Stimulated activated naive B cell treated with anti-CD40 and anti-IgM and Interleukin-4, amounts not matched to agents 10 μg/mL and 1 μg/mL and 100 μg/mL, for 72 hours (primary cell): ENCODE measurements at places on chromosomes 7 and 10.

GRCh38 chr7:36202398-36202797 is 49.3 kb downstream of the EEPD1 start:
- DNase-seq = no peak

DNA sequence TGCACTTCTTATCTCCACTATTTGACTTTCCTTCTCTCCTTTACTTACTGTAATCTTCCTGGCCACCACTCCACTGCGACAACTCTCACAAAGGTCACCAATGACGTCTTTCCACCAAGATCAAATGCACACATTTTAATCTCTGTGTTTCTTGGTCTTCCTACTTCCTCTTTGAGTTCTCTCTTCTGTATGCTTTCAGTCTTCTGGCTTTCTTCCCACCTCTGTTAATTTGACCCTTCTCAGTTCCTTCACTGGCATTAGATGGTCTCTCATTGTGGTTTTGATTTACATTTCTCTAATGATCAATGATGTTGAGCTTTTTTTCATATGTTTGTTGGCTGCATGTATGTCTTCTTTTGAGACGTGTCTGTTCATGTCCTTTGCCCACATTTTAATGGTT is 31.9 kb downstream of the FAM107B start:
- peak; percentile 44 for DNase-seq

GRCh38 chr7:104903846-104904245 is 110.2 kb upstream of the KMT2E start:
- DNase-seq = no peak

GRCh38 chr7:40221836-40222235 is 87.0 kb downstream of the SUGCT start:
- DNase-seq = no peak

DNA sequence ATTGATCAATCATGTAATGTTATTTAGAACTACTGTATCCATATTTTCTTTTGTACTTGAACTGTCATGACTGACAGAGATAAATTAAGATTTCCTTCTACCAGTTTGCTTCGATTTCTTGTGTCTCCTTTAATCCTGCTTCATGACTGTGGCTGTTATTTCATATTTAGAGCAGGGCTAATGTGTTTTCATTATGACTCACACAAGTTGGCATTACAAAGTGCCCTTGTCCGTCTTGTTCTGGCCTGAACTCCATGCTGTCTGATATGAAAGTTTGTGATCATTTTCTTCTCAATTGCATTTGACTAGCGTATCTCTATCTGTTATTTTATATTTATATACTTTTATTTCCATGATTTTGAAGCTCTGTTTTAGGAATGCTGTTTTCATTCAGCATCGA is 344.1 kb upstream of the PRKCQ start:
- no peak for DNase-seq

GRCh38 chr7:17130281-17131059 is 168.0 kb upstream of the AHR start:
- no peak for DNase-seq

- no peak for DNase-seq
Observed at GRCh38 chr7:42380401-42380800, 143.4 kb upstream of the GLI3 start.

DNA sequence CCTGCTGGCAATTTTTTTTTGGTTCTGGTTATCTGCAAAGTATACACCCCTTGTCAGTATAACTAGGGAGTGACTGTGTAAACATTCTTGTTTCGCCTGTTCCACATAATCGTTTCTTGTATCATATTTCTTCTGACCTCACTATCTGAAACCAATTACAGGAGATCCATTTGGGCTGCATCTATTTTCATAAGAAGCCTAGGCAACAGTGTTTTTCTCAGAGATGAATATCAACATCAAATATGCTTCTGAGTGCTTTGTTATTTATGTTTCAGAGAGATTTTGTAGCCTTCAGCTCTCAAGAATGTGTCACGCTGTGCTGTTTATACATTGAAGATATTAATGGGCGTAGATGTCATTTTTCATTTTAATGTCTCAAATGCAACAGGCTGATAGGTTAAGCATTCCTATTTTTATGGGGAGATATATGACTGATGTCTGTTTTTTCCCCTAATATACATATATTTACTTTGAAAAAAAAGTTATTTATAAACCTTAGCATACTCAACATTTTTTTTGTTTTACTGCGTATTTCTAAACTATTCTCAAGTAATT is 115.5 kb downstream of the FOXP2 start:
- no peak for DNase-seq

- no peak for DNase-seq
Observed at GRCh38 chr7:138472292-138473079, 12.4 kb downstream of the TRIM24 start.

GRCh38 chr7:23449941-23450340 is 20.4 kb downstream of the IGF2BP3 start:
- no peak for DNase-seq

GRCh38 chr10:98917828-98918227 is 317.8 kb downstream of the HPSE2 start:
- no peak for DNase-seq

- no peak for DNase-seq
Observed at GRCh38 chr10:5953676-5954075, 23.7 kb downstream of the IL15RA start.

DNA sequence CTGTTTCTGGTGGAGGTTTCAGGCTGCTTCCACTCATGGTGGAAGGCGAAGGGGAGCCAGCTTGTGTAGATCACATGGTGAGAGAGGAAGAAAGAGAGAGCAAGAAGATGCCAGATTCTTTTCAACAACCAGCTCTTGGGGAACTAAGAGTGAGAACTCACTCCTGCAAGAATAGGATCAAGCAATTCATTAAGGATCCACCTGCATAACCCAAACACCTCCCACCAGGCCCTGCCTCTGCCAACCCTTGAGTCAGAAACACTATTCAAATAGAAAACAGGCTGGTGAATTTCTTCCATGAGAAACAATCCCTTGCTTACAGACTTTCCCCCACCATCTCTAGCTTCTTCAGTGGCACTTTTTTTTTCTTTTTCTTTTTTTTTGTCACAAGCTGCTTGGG is 317.2 kb downstream of the GPR158 start:
- no peak for DNase-seq

GRCh38 chr7:24728503-24729364 is 28.5 kb downstream of the GSDME start:
- DNase-seq = no peak

GRCh38 chr10:1575481-1576244 is 161.7 kb downstream of the ADARB2 start:
- DNase-seq = no peak

DNA sequence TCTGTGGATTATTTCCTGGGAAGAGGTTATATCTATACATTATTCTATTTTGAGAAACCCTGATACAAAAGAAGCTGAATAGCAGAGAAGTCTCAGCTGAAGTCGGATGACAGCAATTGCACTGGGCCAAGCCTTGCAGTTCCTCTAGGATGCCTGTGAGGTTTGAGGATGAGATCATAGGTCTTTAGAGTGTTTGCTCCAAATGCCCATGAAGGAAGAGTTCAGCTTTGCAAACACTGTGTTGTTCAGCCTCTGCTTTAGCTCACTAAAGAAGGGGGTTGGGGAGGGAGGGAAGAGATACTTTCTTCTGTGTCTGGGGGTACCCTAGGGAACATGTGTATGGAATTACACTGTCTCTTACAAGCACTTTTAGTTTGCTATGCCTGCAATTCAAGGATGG is 282.5 kb upstream of the NRP1 start:
- no peak for DNase-seq

DNA sequence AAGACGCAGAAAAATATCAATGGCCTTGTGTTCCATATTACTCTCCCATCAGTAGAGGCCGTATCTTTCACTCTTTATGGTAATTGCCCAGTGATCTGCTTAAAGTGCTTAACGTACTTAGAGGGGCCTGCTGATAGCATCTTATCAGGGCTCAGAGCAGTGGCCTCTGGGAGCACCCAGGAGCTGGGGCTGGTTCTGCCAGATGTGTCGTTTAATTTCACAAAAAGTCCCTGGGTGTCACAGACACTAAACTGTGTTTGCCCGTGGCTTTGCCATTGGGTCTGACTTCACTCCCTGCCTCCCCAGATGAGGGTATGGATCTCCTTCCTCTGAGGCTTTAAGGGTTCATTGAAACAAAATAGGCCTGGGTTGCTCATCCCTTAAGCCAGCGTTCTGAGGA is 435.3 kb downstream of the GATA3 start:
- no peak for DNase-seq

DNA sequence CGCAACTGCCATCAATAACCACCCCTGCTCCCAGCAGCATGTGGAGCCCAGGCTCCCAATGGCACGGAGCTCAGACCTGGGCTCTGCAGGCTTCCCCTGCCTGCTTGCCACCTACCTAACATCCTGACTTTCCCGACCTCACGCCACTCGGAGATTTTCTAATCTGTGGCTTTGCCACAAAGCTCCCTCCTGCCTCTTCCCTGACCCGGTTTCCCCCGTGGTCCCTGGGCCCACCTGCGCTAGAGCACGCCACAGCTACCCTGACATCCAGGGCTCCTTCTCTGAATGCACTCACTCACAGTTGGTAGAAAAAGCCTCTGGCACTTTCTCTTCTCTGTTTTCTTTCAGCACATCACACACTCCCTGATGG is 20.0 kb downstream of the PITRM1 start:
- DNase-seq = no peak

DNA sequence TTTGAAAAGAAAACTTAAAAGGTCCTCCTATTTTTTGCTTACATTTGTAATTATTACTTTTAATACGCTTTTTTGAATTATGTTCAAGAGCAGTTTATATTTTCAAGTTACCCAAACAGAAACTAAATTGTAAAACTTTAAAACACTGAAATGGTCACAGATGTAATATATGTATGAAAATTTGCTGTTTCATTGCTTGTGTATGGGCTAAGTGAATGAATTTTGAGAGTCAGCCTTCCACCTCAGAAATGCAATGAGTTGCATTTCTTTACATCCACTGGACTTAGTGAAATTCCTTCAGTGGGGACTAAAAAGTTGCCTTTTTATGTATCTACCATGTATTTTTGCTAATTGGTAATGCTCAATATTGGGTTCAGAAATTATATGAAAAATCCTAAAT is 1.6 kb downstream of the VPS26A start:
- DNase-seq = no peak

GRCh38 chr10:102342958-102343357 is 52.5 kb upstream of the NFKB2 start:
- no peak for DNase-seq

DNA sequence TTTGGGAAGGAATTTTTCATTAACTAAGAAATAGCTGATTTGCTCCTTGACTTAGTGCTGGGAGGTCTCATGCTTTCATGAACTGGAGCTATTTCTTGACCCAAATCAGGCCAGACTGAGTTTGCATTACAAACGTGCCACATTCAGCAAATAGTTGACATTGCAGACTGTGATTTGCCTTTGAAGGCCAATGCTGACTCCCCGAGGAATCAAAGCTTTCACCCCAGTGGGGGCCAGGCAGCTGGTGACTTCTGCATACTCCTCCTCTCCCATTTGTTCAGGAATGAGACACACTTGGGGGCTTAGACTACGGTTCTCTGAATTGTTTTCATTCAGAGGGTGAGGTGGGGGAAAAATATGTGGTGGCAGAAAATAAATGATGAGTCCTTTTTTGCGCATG is 111.0 kb upstream of the JAZF1 start:
- no peak for DNase-seq

GRCh38 chr10:13383399-13383761 is 35.3 kb upstream of the SEPHS1 start:
- no peak for DNase-seq

- no peak for DNase-seq
Observed at GRCh38 chr7:76206633-76207032, 4.9 kb downstream of the SRRM3 start.

- DNase-seq = no peak
Observed at GRCh38 chr10:79046326-79046725, 22.4 kb upstream of the ZMIZ1 start.

DNA sequence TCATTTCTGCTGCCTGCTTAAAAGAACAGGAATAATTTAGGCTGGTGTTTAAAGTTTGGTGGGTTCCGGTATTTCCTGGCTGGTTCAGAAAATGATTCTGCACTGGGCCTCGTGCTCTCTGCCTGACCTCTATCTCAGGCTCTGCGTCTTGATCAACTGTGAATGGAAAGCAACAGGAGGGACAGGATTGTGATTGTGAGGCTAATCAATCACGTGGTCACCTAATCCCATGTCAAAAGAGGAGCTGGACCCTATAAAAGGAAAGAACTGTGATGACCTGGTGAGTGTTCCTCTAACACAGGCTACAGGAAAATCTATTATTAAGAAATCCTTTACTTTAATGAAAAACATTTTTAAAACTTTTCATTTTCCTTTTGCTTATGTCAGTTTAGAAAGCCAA is at the start of gene DHX32:
TSS of gene DHX32 (minus strand) at position 101 of the 400 bp plus-strand sequence. CDS start 468 bp downstream, outside the sequence.
- DNase-seq = no peak

GRCh38 chr10:119412244-119413092 is 130.1 kb downstream of the RGS10 start:
- no peak for DNase-seq

- DNase-seq = no peak
Observed at GRCh38 chr10:77505431-77506334, 131.9 kb downstream of the KCNMA1 start.

DNA sequence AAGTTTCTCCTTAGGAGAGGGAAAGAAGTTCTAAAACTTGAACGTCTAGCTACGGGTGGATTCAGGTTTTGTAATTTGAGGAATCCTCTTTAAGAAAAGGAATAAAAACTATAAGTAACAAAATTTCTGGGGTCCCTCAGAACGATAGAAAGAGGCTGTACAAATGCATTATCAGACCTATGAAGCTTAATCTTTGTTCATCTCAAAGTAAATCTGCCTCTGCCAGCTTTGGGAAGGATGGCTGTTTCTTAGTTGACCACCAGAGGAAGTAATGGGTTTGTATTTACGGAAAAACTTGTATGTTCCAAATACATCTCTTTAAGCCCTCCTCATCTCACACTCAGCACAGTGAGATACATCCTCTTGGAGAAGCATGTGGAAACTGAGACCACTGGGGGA is 864 bp downstream of the PSTK start:
- DNase-seq = no peak

- DNase-seq = no peak
Observed at GRCh38 chr10:8639486-8640185, 585.1 kb downstream of the GATA3 start.

DNA sequence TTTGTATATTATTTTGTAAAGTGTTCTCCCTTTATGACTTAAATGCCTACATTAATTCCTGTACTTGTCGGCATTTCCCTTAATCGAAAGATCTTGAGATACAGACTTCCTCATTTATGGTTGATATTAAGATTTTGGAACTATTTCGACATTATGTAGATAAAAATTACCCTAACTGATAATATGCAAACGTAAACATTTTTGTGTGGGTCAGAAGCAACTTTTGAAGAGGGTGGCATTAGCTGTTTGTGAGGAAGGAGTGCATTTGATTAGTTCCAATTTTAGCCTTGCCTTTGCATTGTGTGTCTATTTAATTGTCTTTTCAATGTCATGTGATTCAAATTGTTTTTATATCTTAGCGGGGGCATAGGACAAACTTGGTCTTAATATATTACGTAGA is 114.7 kb downstream of the BICC1 start:
- no peak for DNase-seq

GRCh38 chr7:91771394-91771793 is 109.1 kb downstream of the MTERF1 start:
- no peak for DNase-seq

- no peak for DNase-seq
Observed at GRCh38 chr7:17354473-17354872, 56.0 kb downstream of the AHR start.
